Hippocampal formation (tissue), 2 donors: ENCODE measurements at places on chromosomes 4 and X.

DNA sequence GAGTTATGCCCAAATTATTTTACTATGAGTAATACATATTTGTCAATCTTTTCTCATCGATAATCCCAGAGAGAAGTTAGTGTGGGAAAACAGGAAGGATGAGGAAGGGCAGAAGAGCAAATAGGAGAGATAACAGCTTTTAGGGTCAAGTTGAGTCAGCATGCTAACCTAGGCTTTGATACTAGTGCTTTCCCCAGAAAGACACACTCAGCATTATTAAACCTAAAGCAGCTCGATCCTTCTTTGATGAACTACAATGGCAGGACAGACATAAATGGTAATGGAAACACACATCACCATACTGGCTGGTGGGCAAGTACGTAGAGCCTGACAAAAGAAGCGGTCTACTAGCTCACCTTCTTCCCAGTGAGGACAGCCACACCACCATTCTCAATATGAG, 20.5 kb downstream of the AIFM1 start:
- no peak for DNase-seq

DNA sequence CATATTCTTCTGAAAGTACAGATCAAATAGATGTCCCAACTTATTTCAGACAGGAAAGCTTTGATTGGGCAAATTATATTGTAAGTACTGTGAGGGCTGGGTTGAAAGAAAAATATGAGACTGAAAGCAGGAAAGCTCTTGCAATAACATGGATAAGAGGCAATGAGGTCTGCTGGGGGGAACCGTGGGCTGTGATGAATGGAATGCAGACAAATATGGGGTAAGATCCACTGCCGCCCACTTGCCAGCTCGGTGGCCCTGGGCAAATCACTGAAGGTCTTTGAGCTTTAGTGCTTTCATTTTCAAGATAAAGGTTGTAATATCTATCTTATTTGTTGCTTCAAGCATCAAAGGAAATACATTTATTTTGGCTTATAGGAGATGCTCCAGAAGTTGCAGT, 51.0 kb downstream of the AGA start:
- DNase-seq: no peak

- DNase-seq: no peak
These were observed 1.0 kb downstream of the ZDHHC9 start for GRCh38 chrX:129842510-129843208.

DNA sequence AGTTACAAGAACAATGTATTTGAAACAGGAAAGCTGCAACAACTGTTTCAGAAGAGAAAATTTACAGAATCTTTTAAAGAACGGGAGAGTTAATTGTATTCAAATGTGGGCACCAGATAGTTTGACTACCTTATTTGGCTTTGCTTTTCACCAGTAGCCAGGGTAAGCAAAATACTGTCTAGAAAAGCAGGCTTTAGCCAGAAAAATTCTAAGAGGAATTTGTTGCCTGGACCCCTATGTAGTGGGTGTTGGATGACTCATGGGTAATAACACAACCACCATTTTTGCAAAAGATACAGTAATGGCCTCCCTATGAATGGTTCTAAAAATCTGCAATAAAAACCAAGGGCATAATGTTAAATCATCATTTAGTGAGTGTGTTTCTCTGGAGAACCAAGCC, 233.4 kb upstream of the ANXA3 start:
- no peak for DNase-seq

GRCh38 chr4:118751629-118752323, 66.6 kb downstream of the METTL14 start:
- DNase-seq: no peak

GRCh38 chrX:38726612-38727011, 74.6 kb upstream of the MID1IP1 start:
- no peak for DNase-seq

GRCh38 chrX:31268359-31268758, 196.5 kb upstream of the FTHL17 start:
- no peak for DNase-seq

- no peak for DNase-seq
These were observed 94.5 kb downstream of the APBB2 start for GRCh38 chr4:41119867-41120295.

- DNase-seq: no peak
These were observed 15.2 kb upstream of the ARHGAP24 start for GRCh38 chr4:85459736-85460135.

GRCh38 chrX:16999275-16999674, 52.8 kb downstream of the REPS2 start:
- no peak for DNase-seq

DNA sequence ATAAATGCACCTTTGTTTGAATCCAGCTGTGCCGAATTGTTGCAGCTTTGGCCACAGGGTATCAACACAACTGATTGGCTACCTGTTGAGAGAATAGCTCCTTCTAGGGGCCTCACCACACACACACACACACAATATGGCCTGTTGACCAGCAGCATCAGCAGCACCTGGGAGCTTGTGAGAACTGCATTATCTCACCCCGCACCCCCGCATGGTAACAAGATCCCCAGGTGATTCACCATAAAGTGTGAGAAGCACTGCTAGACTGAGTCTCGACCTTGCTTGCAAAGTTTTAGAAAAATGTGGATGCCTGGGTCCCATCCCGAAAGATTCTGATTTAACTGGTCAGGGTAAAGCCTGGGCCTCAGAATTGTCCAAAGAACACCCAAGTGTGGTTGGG, 176.9 kb upstream of the PRPS2 start:
- no peak for DNase-seq

DNA sequence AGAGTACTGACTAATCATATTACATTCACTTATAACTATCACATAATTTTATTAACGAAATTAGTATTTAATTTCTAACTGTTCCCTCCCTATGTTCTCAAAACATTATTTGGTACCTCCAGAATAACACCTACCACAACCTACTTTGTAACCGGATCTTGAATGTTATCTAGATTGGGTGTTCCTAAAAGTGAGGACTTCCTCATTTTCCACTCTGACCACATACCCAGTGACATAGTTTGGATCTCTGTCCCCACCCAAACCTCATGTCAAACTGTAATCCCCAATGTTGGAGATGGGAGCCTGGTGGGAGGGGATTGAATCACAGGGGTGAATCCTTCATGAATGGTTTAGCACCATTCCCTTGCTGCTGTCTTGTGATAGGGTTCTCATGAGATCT, 21.8 kb downstream of the NR3C2 start:
- DNase-seq: no peak

- DNase-seq: no peak
These were observed 38.1 kb downstream of the PROM1 start for GRCh38 chr4:16045687-16046086.

DNA sequence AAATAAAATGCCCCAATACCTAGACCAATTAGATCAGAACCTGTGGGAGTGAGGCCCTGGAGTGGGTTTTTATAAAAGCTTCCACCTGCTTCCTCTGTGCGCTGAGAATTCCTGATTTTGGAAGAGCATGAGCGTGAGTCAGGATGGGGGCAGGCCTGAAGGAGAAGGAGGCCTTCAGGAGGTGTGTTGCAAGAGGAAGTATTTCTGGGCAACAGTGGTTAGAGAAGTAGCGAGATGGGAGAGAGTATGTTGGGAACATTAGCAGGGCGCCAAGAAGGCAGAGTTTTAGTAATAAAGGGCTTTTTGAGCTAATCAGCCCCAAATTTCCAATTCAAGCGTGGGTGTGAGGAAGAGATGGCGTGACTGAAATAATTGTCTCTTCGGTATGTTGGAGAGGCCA, 349.8 kb downstream of the UNC5C start:
- DNase-seq: no peak

GRCh38 chr4:100079264-100079663, 111.0 kb downstream of the DDIT4L start:
- DNase-seq: no peak

- no peak for DNase-seq
These were observed 16.1 kb upstream of the USO1 start for GRCh38 chr4:75708218-75708691.

- DNase-seq: no peak
These were observed 35.1 kb upstream of the TACR3 start for GRCh38 chr4:103754844-103755243.
